Stimulated activated CD4-positive, alpha-beta T cell treated with anti-CD3 and anti-CD28 coated beads, Interleukin-1b, Interleukin-23, amount 100 ng/mL, for 4 hours (primary cell): ENCODE measurements at places on chromosomes 7 and 10.

DNA sequence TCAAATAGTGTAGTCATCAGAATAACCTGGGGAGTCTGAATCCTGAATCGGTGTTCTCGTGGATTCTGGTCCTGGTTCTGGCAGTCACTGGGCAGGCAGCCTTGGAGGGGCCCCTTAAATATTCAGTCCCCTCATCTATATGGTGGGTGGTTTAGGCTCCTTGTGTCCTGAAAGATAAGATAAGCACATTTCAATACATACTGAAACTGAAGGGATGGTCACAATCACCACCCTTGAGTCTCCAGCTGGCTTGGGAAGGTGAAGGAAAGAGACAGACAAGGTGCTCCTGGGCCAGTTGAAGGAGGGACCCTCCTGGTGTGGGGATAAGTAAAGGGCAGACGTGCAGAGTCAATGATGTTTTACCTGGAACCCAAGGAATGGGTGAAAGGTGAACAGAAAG lies 146.7 kb downstream of the CXCL12 start:
- DNase-seq, result no peak

- DNase-seq, result no peak
These were observed 96.7 kb upstream of the PIK3CG start for GRCh38 chr7:106768324-106768751.

DNA sequence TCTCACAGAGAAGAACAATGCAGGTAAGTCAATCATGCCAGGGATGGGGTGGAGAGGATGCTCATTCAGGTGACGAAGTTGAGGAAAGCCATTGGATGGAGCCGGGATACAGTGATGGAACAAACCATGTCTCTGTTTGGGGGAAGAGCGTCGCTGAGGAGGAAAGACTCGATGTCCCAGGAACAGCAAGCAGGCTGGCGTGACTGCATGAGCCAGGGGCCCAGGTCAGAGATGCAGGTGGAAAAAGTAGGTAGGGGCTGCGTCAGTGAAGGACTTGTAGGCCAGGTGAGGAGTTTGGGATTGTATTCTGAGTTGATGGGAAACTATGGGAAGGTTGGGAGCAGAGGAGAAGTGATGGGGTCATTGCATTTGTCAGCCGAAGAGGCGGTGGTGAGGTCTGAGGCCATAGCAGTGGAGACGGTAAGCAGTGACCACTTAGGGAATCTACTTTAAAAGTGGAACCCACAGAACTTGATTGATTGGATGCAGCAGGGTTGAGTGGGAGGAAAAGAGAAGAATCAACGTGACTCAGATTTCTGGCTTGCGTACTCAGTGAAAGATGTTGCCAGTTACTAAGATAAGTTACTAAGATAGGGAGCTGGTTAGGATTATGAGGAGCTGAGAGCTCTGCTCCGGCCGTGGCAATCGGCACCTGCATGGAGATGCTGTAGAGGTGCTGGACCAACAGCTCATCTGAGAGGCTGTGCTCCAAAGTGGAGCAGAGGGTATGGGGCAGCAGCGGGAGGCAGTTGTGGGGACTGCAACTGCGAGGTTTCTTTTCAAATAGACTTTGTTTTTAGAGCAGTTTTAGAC lies 12.5 kb upstream of the IL2RA start:
- no peak for DNase-seq

GRCh38 chr7:146654048-146654447 lies 537.4 kb downstream of the CNTNAP2 start:
- no peak for DNase-seq

DNA sequence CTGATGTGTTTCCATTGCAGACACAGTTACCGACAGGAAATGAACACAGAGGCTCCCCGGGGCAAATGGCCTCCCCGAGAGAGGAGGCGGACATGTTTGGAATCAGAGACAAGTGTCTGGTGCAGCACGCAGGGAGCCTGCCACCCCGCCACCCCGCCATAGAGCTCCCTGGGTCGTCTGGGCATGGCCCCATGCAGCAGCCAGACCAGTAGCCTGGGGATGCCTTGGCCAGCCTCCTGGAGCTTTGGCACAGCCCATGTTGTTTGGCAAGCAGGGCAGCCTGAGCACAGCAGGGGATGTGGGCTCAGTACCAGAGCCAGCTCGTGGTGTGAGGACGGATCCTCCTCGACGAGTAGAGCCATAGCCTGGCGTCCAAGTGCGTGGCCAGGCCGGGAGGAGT lies 80.8 kb downstream of the NKX6-2 start:
- DNase-seq, result no peak

- no peak for DNase-seq
These were observed 105.7 kb downstream of the NEURL1 start for GRCh38 chr10:103599211-103599610.

- DNase-seq, result no peak
These were observed 4.5 kb downstream of the TRIL start for GRCh38 chr7:28953633-28954032.

GRCh38 chr10:17780727-17781126 lies 28.4 kb upstream of the MRC1 start:
- no peak for DNase-seq

DNA sequence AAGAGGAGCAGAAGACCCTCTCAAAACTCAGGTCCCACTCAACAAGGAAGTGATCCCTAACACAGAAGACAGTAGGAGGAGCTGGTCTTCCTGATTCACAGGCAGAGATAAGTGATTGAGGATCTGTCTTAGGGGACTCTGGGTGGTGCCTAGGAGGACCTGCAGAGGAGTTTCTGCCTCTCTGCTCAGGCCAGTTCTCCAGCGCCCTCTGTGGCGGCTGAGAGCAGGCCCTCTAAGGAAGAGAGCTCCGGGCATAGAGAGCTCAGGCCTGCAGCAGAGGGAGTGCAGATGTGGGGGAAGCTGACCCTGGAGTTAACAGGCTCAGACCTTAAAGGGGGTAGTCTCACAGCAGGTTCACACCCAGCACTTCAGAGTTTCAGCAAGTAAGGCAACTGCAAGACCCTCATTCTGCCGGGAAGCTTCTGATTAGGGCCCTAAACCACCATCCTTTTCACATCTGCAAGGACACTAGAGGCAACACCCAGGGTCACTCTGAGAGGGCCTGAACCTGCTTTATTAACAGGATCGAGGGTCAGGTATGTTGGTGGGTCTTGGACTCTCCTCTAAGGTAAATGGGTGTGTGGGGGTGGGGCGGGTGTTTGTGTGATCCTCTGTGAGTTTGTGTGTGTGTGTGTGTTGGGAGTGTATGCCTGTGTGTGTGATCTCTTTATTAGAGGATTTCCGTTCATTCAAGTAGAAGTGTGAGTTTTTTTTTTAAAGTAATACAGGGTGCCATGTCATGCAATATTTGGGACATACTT lies 57.6 kb upstream of the TARP start:
- no peak for DNase-seq

GRCh38 chr7:2042650-2043049 lies 190.1 kb downstream of the MAD1L1 start:
- no peak for DNase-seq

DNA sequence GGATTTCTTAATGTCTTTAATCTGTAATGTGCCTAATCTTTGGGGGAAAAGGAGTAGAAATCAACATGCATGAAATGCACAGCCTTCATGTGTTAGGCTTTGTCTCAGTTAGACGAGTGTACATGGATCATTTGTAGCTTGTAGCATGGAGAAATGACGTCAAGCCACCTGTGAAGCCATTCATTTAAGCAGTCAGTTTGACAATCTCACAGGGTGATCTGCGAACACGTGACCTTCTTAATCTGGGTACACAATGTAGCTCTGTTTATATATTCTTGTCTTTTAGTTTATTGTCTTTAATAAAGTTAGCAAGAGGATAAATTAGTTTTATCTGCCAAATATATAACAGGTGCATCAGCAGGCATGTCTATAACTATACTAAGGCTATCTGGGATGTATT lies 351.9 kb upstream of the LRGUK start:
- no peak for DNase-seq

DNA sequence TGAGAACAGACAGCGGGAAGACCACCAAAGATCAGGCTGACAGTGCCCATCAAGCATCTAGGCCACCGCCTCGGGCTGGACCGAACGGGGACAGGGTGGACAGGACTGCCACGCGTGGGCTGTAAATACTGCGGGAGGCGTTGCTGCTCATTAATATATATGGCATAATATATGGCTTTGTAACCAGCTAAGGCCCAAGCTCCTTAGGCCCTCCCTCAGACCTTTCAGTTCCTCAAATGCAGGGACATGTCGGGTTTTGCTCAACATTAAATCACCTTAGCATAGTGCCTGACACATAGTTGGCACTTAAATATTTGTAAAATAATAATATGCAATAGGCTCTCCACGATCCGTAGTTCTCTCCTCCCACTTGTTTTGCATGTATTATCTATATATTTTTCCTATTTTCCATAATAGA lies 402 bp upstream of the TMEM168 start:
- no peak for DNase-seq

GRCh38 chr7:40673285-40673684 lies 538.5 kb downstream of the SUGCT start:
- DNase-seq, result no peak

GRCh38 chr7:69817121-69817520 lies 218.8 kb downstream of the AUTS2 start:
- DNase-seq, result no peak

GRCh38 chr7:150945853-150946420 lies 32.2 kb downstream of the KCNH2 start:
- DNase-seq, result no peak
